Airway epithelial cell (primary cell): ENCODE measurements at places on chromosomes 4 and X. TPM values are rescaled to one million over a fixed set of nuclear protein-coding genes. Genes with fewer than 3 reads are reported as not detected.

The TMEM156 gene
- 9.2 and 9.5 TPM in 2 replicates for total RNA-seq

The ATRX gene
- total RNA-seq: 33.6 and 35.9 TPM in 2 replicates

The FATE1 gene
- total RNA-seq: not detected in 2 replicates

The CDKL2 gene
- 0.60 and 1.1 TPM in 2 replicates for total RNA-seq

The CHRDL1 gene
- not detected in 2 replicates for total RNA-seq

The SAGE1 gene
- total RNA-seq: not detected in 2 replicates

The CXCL3 gene
- total RNA-seq: 2.2 and 5.0 TPM in 2 replicates

The MAGEA2 gene
- not detected in 2 replicates for total RNA-seq

The PITX2 gene
- not detected in 2 replicates for total RNA-seq

The TCEAL9 gene
- 79.0 and 99.5 TPM in 2 replicates for total RNA-seq

The OPHN1 gene
- 1.3 and 2.0 TPM in 2 replicates for total RNA-seq

The JCHAIN gene
- not detected in 2 replicates for total RNA-seq

The ARL9 gene
- total RNA-seq: 0.07 and 0.23 TPM in 2 replicates

The SPP1 gene
- total RNA-seq: not detected in 2 replicates

The TEC gene
- 0.35 and 0.51 TPM in 2 replicates for total RNA-seq

The HS3ST1 gene
- total RNA-seq: 1.7 and 10.1 TPM in 2 replicates

The CTAG1A gene
- not detected in 2 replicates for total RNA-seq

The SPANXA2 gene
- total RNA-seq: not detected in 2 replicates

The OTUD6A gene
- total RNA-seq: not detected in 2 replicates

The OTOP1 gene
- total RNA-seq: not detected in 2 replicates

The TRPC5OS gene
- not detected in 2 replicates for total RNA-seq

The GIMD1 gene
- not detected in 2 replicates for total RNA-seq

The TAF1 gene
- 8.0 and 14.6 TPM in 2 replicates for total RNA-seq

The PIM2 gene
- 7.5 and 14.6 TPM in 2 replicates for total RNA-seq

The FGFR3 gene
- 120 TPM in 2 replicates for total RNA-seq

The TMEM154 gene
- total RNA-seq: 40.0 and 57.7 TPM in 2 replicates

The CNGA2 gene
- total RNA-seq: not detected in 2 replicates

The MAOB gene
- total RNA-seq: 0.07 TPM in 1 of 2 replicates, not detected in the other

The RASSF6 gene
- total RNA-seq: 5.4 and 6.4 TPM in 2 replicates

The KLHL13 gene
- total RNA-seq: 8.1 and 11.5 TPM in 2 replicates

The TLL1 gene
- total RNA-seq: 0.92 and 1.1 TPM in 2 replicates

The DCLK2 gene
- 0.07 and 0.19 TPM in 2 replicates for total RNA-seq

The GPR78 gene
- not detected in 2 replicates for total RNA-seq
